Activated CD8-positive, alpha-beta T cell treated with anti-CD3 and anti-CD28 coated beads for 36 hours (primary cell): ENCODE measurements at places on chromosomes 12 and 14. TPM values are rescaled to one million over a fixed set of nuclear protein-coding genes. Genes with fewer than 3 reads are reported as not detected.

The ALDH2 gene
- 3.2 TPM for total RNA-seq

The POTEM gene
- total RNA-seq = not detected

The ACRBP gene
- total RNA-seq = 1.3 TPM

The PIP4K2C gene
- total RNA-seq = 10.7 TPM

The ASPG gene
- not detected for total RNA-seq

The COA8 gene
- 40.3 TPM for total RNA-seq

The DCN gene
- not detected for total RNA-seq

The KERA gene
- not detected for total RNA-seq

The SIX6 gene
- total RNA-seq = not detected

The SRRM4 gene
- not detected for total RNA-seq

The CCDC198 gene
- not detected for total RNA-seq

The GLIPR1L2 gene
- total RNA-seq = 0.43 TPM

The SOAT2 gene
- total RNA-seq = 6.7 TPM

The OR10A7 gene
- total RNA-seq = not detected

The FOXG1 gene
- not detected for total RNA-seq

The GPR65 gene
- total RNA-seq = 17.1 TPM

The IFI27 gene
- 4.1 TPM for total RNA-seq

The MAP1LC3B2 gene
- 1.9 TPM for total RNA-seq

The MCRS1 gene
- total RNA-seq = 57.1 TPM

The ALG10 gene
- 22.8 TPM for total RNA-seq

The SERPINA5 gene
- not detected for total RNA-seq

The IL22 gene
- not detected for total RNA-seq

The ORAI1 gene
- total RNA-seq = 38.1 TPM

The MORN3 gene
- 1.1 TPM for total RNA-seq

The ADAMTS20 gene
- total RNA-seq = not detected

The FAM222A gene
- 0.76 TPM for total RNA-seq

The HOXC12 gene
- total RNA-seq = not detected
